Stimulated activated CD4-positive, alpha-beta T cell treated with anti-CD3 and anti-CD28 coated beads, Interleukin-12 subunit alpha, Interleukin-12 subunit beta, amount 100 ng/mL, for 24 hours (primary cell): ENCODE measurements at places on chromosomes 2 and 18.
A peak's percentile ranks its signal among the peaks of the same experiment; 100 is the strongest.

GRCh38 chr2:178056345-178056744 is 16.2 kb downstream of the PDE11A start:
- DNase-seq, result no peak

GRCh38 chr18:57649556-57650500 is 28.2 kb upstream of the NARS1 start:
- DNase-seq, result no peak

DNA sequence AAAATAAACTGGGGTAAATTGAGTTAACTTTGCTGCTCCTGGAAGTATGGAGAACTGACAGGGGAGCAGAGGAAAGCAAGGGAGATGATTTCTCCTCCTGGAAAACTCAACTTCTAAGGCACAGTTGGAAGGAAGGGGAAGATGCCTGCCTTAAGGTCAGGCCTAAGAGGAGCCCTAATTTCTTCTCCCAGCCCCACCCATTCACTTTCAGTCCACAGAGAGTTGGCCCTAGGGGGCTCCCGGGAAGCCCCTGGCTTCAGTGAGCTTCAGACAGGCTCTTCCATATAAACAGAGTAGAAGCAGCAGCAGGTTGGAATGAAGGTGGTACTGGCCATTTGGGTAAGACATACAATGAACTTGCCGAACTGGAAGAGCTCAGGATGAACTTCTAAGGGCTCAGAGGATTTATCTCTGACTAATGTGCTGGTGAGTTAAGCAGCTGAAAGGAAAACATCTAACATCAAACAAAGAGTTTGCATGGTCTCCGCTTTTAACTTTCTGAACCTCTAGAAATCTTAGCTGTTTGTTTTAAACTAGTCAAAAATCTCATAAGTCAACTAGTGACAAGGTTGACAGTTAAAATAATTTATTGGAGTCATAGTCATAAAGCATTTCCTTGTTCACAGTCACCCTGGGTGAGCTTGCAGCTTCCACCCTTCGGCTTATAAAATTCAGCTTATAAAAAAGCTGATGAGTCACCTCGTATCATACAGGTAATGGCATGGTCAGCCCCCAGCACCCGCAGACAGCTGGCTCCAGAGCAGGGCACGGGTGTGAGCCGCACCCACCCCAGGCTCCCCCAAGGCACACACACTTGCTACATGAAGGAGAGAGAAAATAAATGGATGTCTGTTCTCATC is 9.8 kb downstream of the MALL start:
- DNase-seq, result no peak

DNA sequence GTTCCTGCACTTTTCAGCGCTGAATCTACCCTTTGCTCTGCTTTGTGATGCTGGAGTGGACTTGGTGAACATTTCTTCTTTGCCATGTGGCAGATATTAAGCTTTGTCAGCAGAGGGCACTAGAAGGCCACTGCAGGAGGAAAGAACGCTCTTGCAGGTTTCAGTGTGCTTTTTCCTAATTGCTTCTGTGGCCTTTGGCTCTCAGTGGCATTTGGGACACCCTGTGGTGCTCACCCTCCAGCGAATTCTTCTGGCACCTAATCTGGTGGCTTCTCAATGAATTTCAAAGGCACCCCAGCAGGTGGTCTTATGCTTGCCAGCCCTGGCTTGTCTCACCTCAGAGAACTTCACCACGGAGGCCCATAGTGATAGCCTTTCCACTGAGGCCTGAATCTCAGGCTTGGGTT is 146.7 kb downstream of the MYO3B start:
- DNase-seq, result peak; percentile 1
